ENCODE measurements at places on chromosomes 3 and 15. TPM values are rescaled to one million over a fixed set of nuclear protein-coding genes. Genes with fewer than 3 reads are reported as not detected.
A peak's percentile ranks its signal among the peaks of the same experiment; 100 is the strongest.

DNA sequence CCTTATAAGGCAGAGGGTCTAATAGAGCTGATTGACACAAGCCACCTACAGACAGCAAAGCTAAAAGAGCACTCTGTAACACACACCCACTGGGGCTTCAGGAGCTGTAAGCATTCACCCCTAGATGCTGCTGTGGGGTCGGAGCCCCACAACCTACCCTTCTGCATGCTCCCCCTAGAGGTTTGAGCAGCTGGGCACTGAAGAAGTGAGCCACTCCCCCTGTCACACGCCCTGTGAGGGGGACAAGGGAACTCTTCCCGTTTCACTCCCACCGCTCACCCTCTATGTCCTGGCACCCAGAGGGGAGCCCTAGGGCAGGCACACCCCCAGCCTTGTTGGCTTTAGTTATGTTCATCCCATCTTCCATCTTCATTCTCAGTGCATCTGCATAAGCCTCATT, 9.4 kb upstream of the CSTA start:
- DNase-seq, result no peak

GRCh38 chr15:89998141-89998661, 2.9 kb upstream of the ZNF710 start:
- peak; percentile 91 for DNase-seq

DNA sequence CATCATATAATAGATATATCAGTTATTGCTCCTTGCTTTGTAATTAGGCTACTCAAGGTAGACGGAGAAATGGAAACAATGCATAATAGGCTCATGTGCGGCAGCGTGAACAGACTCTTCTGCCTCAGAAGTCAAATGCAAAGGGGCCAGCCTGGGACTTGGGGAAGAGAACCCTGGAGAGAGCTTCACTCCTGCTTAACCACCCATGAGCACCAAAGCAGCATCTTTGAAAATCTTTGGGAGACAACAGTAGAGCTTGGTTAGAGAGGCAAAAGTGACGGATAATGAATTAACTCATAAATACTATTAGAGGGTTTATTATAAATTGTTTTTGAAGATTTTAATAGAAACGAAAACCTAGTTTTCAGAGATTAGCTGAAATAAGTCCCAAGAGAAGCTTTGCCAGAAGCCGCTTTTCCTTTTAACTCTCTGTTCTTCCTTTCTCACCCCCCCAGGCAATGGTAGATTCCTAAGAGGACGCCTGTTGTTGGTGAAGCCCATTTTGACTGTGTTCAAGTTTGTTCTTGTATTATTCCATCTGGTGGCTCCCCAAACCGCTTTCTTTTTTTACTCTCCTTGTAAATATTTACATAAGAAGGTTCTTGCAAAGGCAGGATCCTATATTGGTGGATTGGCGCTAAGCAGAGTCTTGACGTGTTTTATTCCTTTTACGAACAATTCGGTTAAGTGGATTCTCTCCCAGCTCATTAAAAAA, 196.0 kb upstream of the TPRG1 start:
- peak; percentile 86 for DNase-seq

- DNase-seq, result no peak
Measured at GRCh38 chr3:111324645-111325044, 217.4 kb upstream of the CD96 start.

DNA sequence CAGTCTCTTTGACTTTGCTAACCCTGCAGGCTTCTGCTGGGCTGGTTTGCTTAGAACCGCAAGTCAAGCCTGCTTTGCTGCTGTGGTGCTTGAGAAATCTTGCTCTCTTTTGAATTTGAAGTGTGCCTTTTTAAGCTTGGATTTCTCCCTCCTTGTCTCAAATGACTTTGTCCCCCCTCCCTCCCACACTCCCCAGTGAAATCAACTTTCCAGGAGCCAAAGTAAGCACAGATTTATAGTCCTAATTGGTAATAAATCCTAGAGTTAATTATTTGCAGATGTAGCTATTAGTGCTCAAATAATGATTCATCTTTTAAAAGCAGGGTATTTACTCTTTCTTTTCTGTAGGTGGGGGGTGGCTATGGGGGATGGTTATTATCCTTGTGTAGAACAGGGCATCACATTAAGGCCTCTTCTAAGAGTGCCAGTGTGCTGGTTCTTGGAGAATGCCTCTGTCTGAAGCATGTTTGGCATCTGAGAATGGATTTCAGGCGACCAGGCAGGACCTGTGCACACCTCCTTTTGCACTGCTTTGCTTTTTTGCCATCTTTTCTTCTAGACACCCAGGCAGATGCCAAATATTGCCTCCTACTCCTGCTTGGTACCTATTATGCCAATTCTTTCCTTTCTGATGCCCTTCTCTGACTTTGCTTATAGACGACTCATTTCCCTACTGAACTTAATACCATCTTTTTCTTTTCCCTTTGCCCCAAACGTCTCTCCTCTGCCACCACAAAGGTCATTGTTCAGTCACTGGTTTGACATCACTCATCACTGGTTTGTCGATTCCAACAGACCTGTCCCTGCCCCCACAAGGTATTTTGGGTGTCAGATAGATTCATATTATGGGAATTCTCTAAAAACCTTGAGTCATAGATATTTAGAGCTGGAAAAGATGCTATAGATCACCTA, 50.7 kb downstream of the CLDN11 start:
- no peak for DNase-seq

DNA sequence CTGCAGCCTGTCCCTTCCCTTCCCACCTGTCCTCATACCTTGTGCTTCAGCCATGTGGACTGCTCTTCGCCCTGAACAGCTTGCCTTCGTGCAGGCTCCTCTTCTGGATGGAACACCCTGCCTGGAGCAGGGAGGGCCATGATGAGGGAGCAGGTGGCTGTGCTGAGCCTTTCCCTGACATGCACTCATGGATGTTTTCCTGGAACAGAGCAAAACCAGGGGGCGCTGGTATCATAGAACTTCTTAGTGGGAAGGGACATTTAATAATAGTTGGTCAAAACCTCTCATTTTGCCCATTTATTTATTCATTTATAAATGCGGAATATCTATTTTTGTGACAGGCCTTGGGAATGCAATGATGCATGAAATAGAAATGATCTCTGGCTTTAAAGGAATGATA, 149.3 kb downstream of the CACNA1D start:
- DNase-seq, result no peak

DNA sequence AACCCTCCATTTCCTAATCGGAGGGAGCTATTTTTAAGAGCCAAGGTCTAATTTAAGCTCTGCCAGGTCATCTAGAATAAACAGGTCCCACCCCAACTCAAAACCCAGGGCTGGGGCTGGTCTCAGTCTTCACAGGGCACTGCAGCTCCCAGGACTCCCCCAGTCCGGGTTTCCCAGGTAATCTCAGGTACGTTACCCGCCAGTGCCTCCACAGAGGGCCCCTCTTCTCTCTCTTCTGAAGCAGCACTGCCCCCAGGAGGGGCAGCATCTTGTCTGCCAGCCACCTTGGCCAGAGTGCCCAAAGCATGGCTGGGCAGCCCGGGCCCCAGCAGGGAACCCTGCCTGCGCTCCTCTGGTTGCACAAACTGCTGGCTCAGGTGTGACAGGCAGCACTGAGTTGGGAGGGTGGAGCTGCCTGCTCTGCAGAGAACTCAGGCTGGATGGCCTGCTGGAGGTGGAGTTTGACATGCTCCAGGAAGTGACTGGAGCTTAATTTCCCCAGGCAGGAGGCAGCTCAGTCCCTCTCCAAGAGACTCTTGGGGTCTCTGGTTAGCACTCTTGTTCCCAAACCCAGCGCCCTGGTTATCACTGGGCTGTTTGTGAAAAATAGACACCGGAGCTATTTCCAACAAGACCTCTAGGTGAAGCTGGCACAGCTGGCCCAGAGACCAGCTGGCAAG, at the start of gene PLA2G4F:
Gene PLA2G4F, minus strand, starts transcription at position 394 of the 680 bp plus-strand sequence. Its CDS starts 87 bp downstream, at position 307.
- DNase-seq, result peak; percentile 71

DNA sequence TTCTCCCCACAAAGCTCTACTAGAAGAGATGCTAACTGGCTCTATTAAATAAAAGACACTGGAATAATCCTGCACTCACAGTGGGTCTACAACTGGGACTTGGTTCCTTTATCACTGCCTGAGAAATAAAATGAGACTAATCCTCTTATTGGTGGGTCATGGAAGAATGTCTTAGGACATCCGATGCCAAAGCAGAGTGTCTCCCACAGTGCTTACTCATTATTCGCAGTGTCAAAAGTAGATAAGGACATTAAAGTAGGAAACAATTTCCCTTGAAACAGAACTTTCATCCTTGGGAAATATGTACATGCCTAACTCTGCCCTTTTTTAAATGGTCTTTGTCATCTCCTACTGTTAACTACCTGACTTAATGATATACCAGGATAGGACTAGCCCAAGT, 71.5 kb downstream of the GSK3B start:
- no peak for DNase-seq

- DNase-seq, result no peak
Measured at GRCh38 chr15:83270176-83270575, 14.3 kb downstream of the BNC1 start.

DNA sequence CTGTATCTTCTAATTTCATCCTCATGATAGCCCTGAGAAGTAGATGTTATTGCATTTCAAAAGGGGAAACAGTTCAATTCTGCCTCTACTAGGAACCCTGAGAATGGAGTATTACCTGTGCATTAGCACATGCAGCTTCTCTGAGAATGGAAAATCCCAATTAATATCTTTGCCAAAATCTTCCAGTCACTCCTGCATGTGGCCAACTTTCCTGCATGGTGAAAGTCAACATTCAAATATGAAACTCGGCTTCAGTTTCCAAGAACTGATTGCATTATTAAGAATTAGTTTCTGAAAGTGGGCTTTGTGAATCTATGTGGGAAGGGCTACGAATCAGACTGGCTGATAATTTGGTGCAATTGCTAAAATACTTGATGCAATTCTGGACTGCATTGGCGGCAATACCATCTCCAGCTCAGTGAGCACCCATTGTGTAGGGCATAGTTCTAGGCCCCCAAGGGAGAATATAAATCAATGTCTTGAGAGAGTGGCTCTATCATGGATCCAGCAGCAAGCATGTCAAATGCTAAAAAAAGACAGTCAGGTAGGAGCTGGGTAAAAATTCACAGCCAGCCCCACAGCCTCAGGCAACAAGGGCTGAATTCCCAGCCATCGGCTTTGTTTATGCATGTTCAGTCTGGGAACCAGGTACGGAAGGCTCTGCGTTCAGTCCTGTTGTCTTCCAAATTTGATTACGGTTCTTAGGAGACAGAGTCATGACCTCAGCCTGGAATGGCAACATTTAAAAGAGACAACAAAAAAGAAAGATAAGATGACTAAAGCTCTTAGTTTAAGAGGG, 18.8 kb upstream of the BCL6 start:
- peak; percentile 74 for DNase-seq

DNA sequence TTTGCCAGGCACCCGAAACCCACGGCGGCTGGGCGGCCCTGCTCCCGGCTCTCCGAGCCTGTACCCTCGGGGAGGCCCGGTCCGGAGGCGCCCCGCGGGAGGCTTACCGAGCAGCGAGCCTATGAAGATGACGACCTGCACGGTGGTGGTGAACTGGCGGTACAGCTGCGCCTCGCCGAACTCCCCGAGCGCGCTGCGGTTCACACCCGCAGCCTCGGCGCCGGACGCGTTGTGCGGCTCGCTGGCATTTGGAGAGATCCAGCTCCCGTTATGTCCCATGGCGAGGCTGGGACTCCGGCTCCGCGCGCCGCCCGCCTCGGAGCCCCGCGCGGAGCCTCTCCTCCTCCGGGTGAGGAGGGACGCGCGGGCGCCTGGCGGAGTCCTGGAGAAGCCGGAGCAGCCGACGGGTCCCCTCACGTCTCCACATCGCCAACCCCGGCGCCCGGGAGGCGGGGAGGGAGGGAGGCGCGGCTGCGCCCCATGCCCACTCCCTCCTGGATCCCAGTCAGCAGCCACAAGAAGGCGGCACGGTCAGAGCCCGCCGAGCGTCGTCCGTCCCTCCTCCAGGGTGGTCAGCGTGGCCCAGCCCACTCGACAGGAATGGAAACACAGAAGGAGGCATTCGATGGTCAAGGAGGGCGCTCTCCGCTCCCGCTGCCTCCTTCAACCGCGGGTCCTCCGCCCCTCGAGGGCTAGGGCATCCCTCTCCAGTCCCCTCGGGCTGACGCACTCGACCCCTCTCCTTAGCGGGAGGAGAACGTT, at the start of gene GPR176:
Gene GPR176, minus strand, starts transcription at position 519 of the 762 bp plus-strand sequence. Its CDS starts 240 bp downstream, at position 279.
- DNase-seq, result no peak

DNA sequence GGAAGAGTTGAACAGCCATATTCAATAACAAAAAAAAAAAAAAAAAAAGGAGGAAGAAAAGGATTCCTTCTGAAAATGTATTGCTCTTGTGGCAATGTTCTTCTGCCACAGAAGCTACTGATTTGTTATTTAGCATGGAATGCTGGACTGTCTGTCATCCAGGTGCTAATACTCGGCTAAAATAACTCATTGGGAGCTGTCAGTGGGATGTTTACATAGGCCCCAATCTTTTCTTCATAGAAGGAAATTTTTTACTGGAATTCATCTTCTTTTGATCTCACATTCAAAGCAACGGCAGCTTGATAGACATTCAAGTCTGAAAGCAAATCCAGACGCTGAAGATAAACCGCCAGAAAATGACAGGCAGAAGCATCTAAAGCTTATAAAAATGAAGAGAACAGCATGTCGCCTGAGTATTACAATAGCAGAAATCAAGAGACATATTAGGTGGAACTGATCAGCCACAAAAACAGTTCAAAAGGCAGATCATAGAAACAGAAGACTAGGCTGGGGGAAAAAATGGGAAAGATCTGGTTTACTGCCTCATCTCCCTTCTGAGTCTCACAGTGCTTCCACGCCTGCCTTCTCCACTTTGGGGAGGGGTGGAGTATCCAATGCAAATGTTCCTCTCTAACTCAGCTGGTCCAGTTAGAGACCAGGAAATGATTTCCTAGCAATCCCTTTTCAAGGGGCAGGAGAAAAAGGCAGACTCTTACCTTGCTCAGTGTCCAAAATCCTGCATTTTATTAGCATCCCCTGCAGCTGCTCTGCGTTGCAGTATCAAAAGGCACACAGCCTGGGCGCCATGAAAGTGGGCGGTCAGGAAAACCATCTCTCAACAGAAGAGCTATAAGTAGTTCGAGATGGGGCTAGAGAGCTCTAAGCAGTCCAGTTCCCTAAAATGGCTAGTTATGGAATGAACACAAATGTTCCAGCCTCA, 451.9 kb downstream of the FOXP1 start:
- no peak for DNase-seq

DNA sequence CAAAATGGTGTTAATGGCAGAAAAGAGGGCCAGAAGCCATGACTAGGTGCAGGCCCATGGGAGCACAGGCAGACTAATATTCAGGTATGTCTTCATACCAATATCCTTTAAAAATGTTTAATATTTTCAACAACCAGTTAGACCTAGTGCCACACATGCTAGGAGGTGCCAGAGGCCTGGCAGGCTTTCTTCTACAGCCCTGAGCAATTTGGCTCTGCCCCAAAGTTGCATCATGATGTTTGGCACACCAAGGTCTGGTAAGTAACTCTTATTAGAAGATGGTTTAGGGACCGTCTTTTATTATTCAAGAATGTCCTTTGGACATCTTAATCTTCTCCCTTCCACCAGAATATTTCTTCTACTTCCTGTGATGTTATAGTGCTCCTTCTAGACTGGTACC, 34.8 kb downstream of the MITF start:
- peak; percentile 37 for DNase-seq

ZNF80 gene
- not detected for total RNA-seq

CKMT1A gene
- total RNA-seq, result 38.8 TPM

FOXL2 gene
- 0.26 TPM for total RNA-seq

CLRN1 gene
- total RNA-seq, result not detected

INSYN1 gene
- under 0.01 TPM for total RNA-seq
